ENCODE measurements at places on chromosomes 16 and 17.

- DNase-seq = no peak
Observed at GRCh38 chr16:84207251-84207650, 16.3 kb downstream of the ADAD2 start.

DNA sequence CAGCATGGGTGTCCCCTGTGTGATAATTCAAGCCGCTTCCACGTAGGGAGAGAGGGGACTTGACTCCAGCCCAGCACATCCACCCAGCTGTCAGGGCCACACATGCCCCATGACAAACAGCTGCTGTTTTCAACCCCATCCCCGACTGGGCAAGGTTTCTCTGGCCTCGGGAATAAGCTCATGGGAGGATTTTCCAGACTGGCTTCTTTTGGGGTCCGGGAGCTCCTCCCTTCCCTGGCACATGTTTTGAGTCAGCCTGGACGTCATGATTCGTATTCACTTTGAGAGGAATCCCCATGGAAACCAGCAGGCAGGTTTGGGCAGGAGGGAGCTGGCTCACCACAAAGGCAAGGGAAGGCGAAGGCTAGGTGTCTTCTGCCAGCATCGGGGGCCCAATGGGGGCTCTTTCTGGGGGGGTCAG is 156.4 kb downstream of the CMIP start:
- DNase-seq = no peak

- no peak for DNase-seq
Observed at GRCh38 chr17:80265205-80266068, 4.8 kb downstream of the RNF213 start.

DNA sequence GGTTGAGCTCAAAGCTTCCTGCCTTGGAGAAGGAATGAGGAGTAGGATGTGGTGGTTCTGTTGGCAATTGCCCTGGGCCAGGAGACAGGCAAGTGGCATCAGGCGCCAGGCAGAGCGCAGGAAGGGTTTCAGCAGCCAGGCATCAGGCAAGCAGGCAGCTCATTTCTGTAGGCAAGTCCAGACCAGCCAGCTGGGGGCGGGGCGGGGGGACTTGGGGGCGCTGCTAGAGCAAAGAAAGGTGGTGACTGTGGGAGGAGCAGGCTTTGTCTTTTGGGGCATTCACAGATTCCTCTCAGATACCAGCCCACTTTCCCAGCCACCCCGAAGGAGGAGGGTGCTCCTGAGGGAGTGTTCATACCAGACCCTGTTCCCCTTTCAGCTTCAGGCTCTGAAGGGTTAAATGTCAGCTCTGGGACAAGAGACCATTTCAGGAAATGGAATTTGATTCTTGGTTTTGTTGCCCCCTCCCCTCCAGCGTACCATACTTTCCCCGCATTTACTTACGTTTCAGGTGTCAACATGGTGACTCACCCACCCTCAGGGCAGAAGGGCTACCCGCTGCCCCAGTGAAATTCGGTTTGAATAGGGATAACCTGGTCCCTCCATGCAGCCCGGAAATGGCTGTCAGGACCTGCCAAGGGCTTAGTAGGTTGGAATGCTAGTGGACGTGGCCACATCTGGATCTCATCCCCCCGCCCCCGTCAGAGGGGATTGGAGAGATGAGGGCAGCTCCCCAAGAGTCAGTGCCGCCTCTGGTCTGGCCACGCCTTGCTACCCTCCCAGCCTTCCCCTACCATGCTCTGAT is 13.2 kb downstream of the NGFR start:
- no peak for DNase-seq

- peak; percentile 59 for DNase-seq
Observed at GRCh38 chr16:11836650-11837244, 14.6 kb downstream of the RSL1D1 start.

- DNase-seq = no peak
Observed at GRCh38 chr16:52494145-52494544, 52.8 kb downstream of the TOX3 start.

- no peak for DNase-seq
Observed at GRCh38 chr17:43723697-43724359, 34.8 kb downstream of the SOST start.

GRCh38 chr17:12983991-12984884 is 33.6 kb downstream of the ELAC2 start:
- DNase-seq = peak; percentile 92

- DNase-seq = no peak
Observed at GRCh38 chr17:6868582-6868981, 37.1 kb upstream of the TEKT1 start.

- no peak for DNase-seq
Observed at GRCh38 chr16:17437981-17438380, 32.8 kb downstream of the XYLT1 start.

DNA sequence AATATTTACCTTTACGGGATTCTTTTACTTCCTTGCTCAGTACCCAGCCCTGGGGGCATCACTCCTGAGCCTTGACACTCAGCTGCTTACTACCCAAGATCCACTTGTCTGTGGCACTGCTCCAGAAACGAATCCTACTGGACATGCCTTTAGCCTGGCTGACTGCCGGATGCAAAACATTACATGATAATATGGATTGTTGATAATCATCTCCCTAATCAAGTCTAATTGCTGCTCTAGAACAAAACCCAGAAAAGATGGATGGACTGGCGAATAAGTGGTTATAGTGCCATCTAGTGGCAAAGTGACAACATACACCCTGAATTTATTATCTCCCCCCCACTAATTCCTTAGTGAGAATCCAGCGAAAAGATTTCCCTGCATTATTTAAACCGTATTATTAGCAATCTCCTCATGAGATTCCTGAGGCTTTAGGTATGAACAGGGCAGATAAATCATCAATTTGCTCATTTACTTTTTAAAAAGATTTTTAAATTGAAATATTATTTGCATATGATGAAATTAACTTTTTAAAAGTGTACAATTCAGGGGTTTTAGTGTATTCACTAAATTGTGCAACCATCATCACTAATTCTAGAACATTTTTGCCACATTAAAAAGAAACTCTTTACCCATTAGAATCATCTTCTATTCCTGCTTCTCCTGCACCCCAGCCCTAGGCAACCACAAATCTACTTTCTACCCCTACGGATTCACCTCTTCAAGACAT is 61.6 kb downstream of the RGS9 start:
- DNase-seq = peak; percentile 83

Measured in G401 (cell line).